ENCODE measurements at places on chromosomes 5 and 9.

DNA sequence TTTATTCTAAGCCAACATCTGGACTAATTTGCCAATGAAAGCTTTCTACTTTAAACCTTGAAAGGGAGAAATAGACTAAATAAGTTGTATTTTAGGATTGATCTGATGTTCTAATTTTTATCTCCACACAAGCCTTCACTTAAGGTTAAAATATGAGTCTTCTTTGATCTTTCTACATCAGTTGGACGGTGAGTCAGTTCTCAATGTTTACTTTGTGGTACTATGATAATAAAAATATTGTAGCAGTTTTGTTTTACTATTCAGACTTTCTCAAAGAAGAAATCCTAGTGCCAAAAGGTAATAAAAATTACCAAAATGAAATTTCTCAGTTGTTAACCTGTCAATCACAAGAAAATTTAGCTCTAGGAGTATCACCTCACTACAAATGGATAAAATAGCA is 203.5 kb upstream of the RGMB start:
- DNase-seq = peak; percentile 39

GRCh38 chr9:130480673-130481072 is 35.9 kb downstream of the ASS1 start:
- DNase-seq = no peak

DNA sequence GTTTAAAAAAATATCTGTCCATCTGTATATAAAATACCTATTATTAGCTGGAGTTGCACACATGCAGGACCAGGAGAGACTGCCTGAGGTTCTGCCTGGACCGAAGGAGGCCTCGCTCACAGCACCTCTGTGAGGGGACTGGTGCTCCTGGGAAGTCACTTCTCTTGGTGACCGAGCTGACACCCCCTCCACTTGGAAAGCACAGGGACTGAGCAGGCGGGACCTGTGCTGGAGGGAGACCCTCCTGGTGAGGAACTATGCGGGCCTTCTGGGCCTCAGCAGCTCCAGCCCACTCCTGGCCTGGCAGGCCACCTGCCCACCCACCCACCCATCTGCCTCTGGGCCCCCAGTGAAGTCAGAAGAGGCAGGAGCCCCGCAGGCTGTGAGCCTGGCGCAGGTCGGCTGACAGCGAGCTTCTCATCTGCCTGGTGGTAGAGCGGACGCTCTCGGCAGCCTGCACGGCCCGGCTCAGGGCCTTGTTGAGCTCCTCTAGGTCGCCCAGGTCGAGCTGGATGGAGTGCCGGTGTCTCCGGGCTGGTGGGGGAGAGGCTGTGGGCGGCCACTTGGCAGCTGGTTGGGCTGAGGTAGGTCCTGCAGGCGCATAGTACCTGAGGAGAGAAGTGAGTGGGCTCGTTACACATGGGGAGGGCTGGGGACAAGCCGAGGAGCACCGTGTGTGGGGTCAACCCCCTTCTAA is 7.2 kb downstream of the ORM2 start:
- no peak for DNase-seq

DNA sequence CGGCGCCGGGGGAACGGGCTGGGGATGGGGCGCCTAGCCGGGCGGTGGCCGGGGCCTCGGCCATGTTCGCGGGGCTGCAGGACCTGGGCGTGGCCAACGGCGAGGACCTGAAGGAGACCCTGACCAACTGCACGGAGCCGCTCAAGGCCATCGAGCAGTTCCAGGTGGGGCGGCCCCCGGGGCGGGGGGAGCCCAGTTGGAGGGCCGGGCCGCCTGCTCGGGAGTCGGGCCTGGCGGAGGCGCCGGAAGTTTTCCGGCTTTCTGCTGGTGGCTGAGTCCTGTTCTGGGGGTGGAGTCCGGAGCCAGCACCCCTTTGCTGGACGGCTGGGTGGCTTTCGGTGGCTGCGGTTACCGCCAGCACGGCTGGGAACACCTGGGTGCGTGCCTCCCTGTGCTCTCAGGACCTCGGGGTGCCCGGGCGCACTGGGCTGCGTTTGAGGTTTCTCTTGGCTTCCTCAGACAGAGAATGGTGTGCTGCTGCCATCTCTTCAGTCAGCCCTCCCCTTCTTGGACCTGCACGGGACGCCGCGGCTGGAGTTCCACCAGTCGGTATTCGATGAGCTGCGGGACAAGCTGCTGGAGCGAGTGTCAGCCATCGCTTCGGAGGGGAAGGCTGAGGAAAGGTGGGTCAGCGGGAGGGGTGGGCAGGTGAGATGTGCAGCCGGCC is 454 bp downstream of the NELFB start:
- no peak for DNase-seq

GRCh38 chr5:154287136-154287535 is 96.6 kb downstream of the GALNT10 start:
- no peak for DNase-seq

- no peak for DNase-seq
These were observed 5.4 kb upstream of the ANKRD31 start for GRCh38 chr5:75242067-75242466.

GRCh38 chr9:110954822-110955291 is 83.4 kb downstream of the LPAR1 start:
- DNase-seq = no peak

GRCh38 chr5:132296412-132297016 is 2.3 kb downstream of the SLC22A4 start:
- no peak for DNase-seq

- no peak for DNase-seq
These were observed 136.8 kb upstream of the PPP2R2B start for GRCh38 chr5:147015405-147015804.

DNA sequence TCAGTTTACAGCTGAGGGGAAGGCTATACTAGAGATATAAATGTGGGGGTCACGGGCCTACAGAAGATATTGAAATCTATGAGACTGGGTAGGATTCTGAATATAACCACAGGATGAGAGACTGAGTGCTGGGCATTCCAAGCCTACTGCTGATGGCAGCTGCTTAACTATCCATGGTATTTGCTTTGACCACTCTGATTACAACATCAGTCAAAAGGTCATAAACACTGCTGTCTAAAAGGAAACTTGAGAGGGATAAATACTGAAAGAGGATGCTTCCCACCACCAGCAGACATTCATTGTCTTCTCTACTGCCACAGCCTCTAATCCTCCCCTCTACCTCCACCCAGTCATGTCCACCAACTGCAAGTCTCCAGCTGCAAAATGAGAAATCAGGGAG is 3.8 kb downstream of the ZNF622 start:
- DNase-seq = peak; percentile 84

- no peak for DNase-seq
These were observed 808.5 kb downstream of the TLE4 start for GRCh38 chr9:80380301-80380700.

DNA sequence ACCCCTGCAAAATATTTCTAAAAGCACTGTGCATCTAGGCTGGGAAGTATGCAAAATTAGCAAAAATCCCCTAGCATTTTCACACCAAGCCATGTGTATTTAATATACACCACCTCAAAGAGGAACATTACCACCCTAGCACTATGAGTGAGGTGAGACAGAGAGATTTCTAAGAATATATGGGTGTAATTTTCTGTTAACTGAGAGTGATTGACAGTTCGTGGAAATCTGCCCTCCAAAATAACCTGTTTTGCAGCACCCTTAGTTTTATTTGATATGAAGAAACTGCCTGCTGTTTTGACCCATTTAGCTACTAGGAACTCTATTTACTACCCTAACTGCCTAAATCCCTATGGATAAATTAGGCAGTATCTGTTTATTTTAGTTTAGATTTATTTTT is 64.2 kb upstream of the CDKN2B start:
- DNase-seq = no peak

DNA sequence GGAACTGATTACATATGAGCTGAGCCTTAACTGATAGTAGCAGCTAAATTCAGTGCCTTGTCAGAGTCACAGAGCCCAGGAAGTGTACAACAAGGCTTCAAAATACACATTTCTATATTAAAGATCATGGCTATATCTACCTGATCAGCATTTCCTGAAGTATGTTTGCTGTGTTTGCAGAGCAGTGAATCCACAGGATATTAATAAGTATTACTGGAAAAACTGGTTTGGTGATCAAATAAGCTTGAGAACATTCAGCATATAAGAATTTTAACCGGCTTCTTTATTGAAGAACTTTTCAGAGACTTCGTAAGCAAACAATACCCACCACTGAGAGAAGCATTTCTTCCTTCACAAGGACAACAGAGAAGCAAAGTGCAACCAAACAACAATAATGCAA is 227.0 kb downstream of the ELAVL2 start:
- no peak for DNase-seq

DNA sequence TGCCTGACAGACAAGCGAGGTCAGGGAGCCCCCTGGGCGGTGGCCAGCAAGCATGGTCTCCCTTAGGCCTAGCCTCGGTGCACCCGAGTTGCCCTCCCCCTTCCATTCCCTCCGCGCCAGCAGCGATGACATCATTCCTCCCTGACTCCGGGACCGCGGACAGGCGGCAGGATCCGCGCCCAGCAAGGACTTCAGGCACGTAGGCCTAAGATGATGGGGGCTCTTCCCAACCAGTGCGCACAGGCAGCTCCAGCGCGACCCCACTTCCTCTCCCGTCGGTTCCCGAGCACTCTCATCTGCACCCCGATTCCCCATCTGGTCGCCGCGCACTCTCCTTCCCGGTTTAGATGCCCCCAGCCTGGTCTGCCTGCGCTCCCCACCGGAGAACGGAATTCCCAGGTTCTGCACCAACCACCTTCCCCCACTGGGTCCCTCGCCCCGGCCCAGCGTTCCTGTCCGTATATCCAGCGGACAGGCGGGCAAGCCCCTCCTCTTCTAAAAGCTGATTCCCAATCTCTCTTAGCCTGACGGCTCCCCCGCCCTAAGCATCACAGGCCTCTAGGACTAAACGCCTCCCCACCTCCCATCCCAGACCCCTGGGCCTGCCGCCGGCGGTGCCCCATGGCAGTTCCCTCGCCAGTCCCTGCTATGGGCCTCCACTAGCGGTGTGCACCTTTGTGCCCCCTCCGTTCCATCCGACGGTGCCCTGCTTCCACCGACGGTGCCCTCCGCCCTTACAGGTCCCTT is 931 bp downstream of the FAM219A start:
- peak; percentile 97 for DNase-seq

DNA sequence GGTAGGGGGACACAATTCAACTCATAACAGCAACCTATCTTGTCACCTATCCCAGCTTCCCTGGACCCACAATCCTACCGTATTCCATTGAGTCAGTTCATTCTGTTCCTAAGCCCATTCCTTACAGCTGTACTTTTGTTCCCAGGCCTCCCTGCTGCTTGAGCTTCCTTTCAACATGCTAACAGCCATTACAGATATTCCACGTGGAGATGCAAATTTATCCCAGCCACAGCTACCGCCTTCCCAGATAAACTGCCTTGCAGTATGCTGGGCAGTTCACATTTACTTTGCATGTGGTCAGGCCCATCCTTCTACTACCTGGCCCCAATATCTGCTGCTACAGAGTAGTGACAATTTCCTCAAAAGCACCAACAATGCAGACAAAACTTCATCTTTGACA is 23.0 kb downstream of the RIGI start:
- DNase-seq = no peak

GRCh38 chr5:159902444-159903121 is 13.7 kb upstream of the ADRA1B start:
- DNase-seq = no peak

- no peak for DNase-seq
These were observed 216.8 kb upstream of the OTULINL start for GRCh38 chr5:14364576-14365472.

DNA sequence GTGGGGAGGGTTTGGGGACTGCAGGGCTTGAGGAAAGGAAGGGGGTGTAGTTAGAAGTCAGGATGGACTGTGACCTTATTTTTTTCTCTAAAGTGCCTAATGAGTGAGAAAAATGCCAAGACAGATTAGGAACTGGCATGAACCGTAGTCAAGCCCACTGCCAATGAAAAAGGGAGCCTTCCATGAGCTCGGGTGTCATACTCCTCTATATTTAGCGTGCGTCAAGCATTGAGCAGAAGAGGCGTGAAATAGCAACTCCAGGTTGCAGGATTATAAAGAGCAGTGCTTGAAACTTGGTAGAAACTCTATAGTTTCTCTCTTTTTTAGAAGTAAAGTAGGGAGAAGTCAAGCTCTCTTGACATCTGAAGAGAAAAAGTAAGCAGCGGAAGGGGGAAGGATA is 1.8 kb downstream of the SGCD start:
- DNase-seq = peak; percentile 4

GRCh38 chr9:33506626-33507370 is 17.3 kb upstream of the ANKRD18B start:
- DNase-seq = peak; percentile 15

- peak; percentile 67 for DNase-seq
These were observed 69.9 kb upstream of the PLPP1 start for GRCh38 chr5:55604611-55605067.

DNA sequence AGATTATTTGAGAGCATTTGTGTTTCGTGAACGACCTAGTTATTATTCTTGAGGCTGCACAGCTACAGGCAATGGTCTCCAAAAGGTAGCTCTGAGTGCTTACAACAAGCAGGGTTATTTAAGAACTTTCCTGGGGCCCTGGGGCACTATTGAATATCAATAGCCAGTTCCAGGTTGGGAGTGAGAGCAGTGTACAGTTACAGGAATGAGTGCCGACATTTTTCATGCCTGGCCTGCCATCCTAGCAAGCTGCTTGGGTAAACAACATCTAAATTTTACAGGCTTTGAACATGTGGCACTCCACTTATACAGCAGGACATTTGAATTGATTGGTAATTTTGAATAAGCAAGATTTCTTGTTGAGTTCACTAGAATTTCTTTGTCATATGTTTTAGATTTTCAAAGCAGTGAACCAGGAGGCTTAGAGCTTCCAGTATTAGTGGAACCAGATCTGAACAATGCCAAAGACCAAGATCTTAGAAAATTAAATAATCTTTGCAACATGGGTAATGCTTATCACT is 171.9 kb upstream of the GDNF start:
- DNase-seq = no peak

GRCh38 chr5:168656633-168657032 is 77.5 kb upstream of the PANK3 start:
- DNase-seq = no peak

All from osteoblast (primary cell).